H1 (cell line): ENCODE measurements at places on chromosomes 4 and X. TPM values are rescaled to one million over a fixed set of nuclear protein-coding genes. Genes with fewer than 3 reads are reported as not detected.

Gene NAT8L
- 10.8 and 11.5 TPM in 2 replicates for total RNA-seq

Gene TMPRSS11E
- total RNA-seq: 0.71 and 0.96 TPM in 2 replicates

Gene CXCL10
- not detected in 2 replicates for total RNA-seq

Gene GRIA3
- total RNA-seq: 2.6 and 3.0 TPM in 2 replicates

Gene TMEM33
- 86.7 and 94.4 TPM in 2 replicates for total RNA-seq

Gene PARM1
- total RNA-seq: 5.2 and 5.3 TPM in 2 replicates

DNA sequence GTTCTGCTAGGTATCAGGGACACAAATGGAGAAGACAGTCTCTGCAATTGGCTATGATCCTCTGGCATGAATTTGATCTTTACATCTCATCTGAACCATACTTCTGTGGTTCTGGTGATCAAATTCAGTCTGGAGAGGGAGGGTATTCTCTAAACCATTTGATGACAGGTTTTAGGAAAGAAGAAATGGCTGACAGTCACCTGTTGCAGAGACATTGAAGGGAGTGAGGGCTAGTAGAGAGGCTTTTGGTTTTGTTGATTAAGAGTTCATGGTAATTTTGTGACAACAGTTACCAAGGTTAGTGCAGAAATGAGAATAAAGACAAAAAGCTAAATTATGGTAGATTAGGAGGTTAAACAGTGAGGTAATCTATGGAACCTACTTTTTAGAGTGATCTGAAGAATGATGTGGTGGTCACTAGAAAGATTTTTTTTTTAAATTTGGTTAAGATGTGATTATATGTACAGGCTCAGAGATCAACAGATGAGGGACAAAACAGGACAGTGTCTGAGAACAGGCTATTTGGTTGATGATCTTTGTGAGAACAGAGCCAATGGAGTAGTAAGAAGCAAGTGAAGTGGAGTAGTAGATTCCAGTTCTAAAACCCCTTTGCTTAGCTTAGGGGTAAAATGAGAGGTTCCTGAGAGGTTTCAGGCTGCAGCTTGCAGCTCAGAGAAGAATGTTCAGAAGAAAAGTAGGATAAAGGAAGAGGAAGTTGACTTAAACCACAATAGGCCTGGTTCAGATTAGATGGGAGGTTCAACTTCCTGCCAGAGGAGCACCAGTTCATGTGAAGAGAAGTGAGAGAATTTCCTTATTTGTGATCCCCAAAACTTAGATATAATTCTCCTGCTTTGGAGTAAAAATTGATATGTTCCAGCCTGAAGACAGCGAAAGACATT, 34.7 kb downstream of the VSIG4 start:
- H3K27ac ChIP-seq: no peak overlapping the region
- DNase-seq: no peak
- no peak overlapping the region for H3K4me3 ChIP-seq
- no peaks in the 10 kb centered on the region for H3K4me1 ChIP-seq
- H3K27me3 ChIP-seq: no peaks in the 10 kb centered on the region

GRCh38 chr4:41069838-41070237, 144.5 kb downstream of the APBB2 start:
- no peak overlapping the region for H3K27ac ChIP-seq
- no peaks in the 10 kb centered on the region for H3K27me3 ChIP-seq
- no peak overlapping the region for H3K4me3 ChIP-seq

- no peaks in the 10 kb centered on the region for H3K27me3 ChIP-seq
- H3K4me1 ChIP-seq: no peaks in the 10 kb centered on the region
- H3K4me3 ChIP-seq: peak overlapping the region; percentile 52
These were observed 11.7 kb downstream of the RPL9 start for GRCh38 chr4:39446842-39447573.

- peaks cover 4% of the 10 kb centered on the region for H3K4me1 ChIP-seq
- DNase-seq: no peak
- no peaks in the 10 kb centered on the region for H3K27me3 ChIP-seq
- H3K27ac ChIP-seq: no peak overlapping the region
- H3K4me3 ChIP-seq: no peak overlapping the region
These were observed 41.1 kb downstream of the CBLL2 start for GRCh38 chrX:22313766-22314165.

DNA sequence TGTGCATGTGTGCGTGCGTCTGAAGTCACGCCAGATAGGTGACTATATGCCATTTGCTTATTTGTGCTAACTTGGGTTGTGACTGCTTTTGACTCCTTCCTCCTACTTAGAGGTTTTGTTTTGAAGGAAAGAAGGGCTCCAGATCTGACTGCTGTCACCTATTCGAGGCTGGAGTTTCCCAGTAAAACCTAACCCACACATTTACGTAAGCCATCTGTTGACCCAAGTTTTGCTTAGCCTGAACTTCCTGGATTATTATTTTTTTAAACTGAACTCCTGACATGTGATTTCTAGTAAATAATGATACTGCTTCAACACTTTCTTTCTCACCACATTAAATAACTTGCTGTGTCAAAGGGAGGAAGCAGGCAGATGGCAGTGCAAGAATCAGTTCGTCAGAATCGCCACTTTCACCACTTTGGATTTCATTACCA, 41.5 kb downstream of the DTHD1 start:
- H3K27me3 ChIP-seq: no peaks in the 10 kb centered on the region
- DNase-seq: no peak
- no peaks in the 10 kb centered on the region; the same call in 1 of the 2 replicates for H3K36me3 ChIP-seq
- no peak overlapping the region for H3K4me3 ChIP-seq
- no peak overlapping the region for H3K27ac ChIP-seq

DNA sequence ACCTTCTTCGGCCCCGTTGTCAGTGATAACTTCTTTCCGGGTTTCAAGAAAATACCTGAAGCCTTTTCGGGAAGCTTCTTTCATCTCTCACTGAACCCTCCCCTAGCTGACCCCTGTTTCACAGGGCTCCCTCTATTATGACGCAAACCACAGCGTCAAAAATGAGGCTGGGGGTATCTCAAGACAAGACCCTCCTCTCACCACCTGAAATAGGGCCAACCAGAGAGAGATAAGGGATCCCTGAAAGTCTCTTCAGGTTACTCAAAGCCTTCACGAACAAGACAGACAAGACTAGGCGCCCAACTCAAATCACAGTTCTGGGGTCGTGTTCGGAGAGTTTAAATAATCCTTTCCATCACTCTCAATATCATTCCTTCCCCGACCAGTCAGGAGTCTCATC, 1.2 kb downstream of the PHF8 start:
- H3K27ac ChIP-seq: no peak overlapping the region
- no peaks in the 10 kb centered on the region for H3K27me3 ChIP-seq
- no peak for DNase-seq
- H3K4me3 ChIP-seq: peak overlapping the region; percentile 72

GRCh38 chrX:23885803-23886202, 21.9 kb downstream of the APOO start:
- H3K36me3 ChIP-seq: no peaks in the 10 kb centered on the region
- no peak for DNase-seq

DNA sequence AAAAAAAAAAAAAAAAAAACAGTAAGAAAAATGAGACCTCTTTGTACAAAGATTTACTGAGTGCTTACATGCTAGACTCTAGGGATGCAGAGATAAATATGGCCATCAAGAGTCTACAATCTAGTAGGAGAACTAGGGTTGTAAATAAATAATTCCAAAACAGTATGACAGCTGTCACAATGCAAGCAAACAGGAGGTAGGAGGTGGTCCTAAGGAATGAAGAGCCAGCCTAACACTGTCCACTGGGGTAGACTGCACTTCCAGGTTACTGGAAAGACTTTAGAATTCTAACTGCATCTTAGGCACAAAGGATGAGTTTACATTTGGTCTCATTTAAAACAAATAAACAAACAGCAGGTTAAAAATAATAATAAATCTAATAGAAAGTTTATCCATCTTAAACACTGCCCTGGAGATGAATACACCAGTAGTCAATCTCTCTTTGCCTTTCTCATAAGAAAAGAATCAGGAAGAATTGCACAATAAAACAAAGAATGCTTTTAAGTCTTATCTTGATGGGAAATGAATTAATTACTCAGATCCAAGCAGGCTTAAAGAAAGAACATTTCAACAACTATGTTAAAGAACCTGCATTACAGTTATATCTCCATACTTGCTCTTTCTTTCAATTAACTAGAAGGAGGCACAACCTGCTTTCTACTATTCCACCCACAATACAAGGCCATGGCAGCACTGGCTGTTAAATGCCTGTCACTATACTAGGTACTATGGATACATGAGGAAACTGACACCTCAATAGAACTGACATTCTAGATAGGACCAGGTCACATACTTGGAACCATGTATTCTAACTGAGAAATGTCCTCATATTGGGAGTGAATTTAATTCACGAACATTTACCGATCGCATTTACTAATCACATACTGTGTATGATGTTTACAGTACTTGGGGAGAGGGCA, 12.7 kb downstream of the ADGRA3 start:
- no peak overlapping the region for H3K4me3 ChIP-seq
- no peaks in the 10 kb centered on the region for H3K27me3 ChIP-seq
- H3K36me3 ChIP-seq: no peaks in the 10 kb centered on the region
- no peak for DNase-seq

GRCh38 chrX:112687189-112687691, 7.5 kb upstream of the LHFPL1 start:
- no peaks in the 10 kb centered on the region for H3K4me1 ChIP-seq
- no peaks in the 10 kb centered on the region for H3K36me3 ChIP-seq
- no peak overlapping the region for H3K27ac ChIP-seq
- H3K27me3 ChIP-seq: no peaks in the 10 kb centered on the region
- no peak for DNase-seq

DNA sequence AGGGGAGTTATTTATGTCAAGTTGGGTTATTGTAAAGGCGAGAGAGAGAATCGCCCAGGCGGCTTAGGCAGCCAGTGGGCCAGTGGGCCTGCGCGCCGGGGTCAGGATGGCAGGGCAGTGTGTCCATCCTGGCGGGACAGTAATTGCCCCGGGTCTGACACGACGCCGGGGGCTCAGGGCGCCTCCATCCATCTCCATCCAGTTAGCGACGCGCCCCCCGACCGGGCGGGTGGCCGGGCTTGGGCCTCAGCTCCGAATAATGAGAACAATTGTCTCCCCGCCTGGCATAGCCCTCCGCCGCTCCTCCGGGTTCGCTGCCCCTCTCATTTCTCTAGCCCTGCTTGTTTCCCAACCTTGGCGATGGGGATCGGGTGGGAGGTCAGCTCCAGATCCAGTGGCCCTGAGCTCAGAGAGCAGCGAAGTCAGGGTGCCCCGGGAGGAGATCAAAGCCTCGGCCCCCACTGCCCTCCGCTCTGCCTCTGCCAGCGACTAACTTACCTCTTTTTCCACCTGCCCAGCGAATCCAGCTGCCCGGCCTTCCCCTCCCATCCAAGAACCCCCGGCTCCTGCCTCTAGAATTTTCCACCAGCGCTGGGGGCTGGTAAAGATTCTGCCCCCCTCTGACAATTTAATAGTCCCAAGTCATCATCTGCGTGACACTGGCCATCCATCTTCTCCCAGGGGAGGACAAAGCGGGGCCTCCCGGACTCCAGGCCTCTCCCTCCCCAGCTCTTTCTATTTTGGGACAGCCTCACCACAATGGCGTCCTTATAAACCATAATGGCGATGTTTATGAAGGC, 56.9 kb upstream of the TMEM33 start:
- H3K27me3 ChIP-seq: peaks cover 99% of the 10 kb centered on the region
- no peak overlapping the region for H3K27ac ChIP-seq
- H3K4me3 ChIP-seq: peak overlapping the region; percentile 54
- H3K4me1 ChIP-seq: no peaks in the 10 kb centered on the region
- peak; percentile 72 for DNase-seq
- H3K36me3 ChIP-seq: no peaks in the 10 kb centered on the region; the same call in 1 of the 2 replicates

DNA sequence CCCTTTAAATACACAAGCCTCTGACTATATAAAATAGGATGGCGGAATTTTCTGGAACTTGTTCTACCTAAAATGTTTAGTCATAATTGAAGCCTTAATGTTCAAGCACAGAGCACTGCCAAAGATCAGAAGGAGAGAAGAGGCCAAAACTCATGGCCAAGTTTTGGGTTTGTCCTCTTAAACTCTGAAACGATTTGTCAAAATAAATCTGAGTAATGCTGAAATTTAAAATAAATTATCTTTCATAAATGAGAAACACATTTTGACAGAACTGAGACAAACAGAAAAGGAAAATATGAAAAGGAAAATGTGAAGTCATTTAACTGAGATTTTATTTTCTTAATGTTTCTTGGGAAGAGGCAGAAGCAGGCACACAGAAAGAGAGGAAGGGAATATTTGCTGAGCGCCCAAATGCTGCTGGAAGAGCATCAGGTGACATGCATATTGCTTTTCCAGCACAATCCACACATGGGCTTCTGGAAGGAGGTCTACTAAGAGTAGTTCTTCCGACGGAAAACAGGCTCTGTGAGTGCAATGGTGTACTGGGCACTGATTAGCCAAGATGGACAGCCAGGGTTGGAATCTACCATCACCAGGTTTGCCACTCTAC, 47.4 kb upstream of the ZNF518B start:
- H3K4me1 ChIP-seq: no peaks in the 10 kb centered on the region
- H3K36me3 ChIP-seq: no peaks in the 10 kb centered on the region
- no peak overlapping the region for H3K4me3 ChIP-seq

- no peaks in the 10 kb centered on the region for H3K4me1 ChIP-seq
- no peaks in the 10 kb centered on the region for H3K27me3 ChIP-seq
- no peak for DNase-seq
- H3K36me3 ChIP-seq: no peaks in the 10 kb centered on the region
- no peak overlapping the region for H3K4me3 ChIP-seq
These were observed 122.5 kb upstream of the CLNK start for GRCh38 chr4:10806953-10807645.

DNA sequence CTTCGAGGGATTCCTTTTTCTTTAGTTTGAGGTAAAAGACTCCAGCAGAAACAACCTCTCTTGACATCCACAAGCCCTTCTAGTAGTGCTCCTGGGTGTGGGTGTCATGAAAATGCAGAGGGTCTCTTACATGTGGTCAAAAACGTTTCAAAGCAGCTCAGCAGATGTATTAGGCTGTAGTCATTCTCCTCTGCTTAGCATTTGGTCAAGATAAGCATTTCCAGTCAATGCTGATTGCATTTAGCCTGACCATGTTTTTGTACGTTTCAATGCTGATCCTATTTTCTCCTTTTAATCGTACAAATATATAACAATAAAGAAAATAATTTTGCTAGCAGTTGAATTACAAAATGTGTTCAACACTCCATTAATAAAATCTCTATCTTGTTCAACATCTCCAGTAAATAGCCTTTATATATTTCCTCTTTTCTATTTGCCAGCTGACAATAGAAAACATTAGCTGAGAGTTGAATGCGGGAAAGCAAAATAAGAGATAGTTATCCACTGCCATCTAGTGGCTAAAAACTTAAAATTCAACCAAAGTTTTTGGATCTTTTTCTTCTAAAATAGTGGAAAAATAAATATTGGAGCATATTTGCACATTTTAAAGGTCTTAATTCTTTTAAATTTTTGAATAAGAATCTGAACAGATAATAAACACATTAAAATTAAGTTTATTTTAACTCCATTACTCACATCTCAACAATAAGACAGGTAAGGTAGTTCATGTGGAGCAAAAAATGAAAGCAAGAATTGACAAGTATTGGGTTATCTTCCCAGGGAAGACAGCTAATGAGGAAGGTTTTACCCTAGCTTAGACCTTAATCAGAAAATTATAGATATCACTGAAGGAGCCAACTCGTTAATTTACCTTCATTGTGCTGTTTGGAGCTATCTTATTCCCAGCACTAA, 15.2 kb upstream of the PACRGL start:
- H3K27me3 ChIP-seq: no peaks in the 10 kb centered on the region
- H3K27ac ChIP-seq: 0 out of 2 replicates have a peak overlapping the region, but pooled peaks have one; percentile 42
- H3K4me3 ChIP-seq: no peak overlapping the region
- DNase-seq: no peak
